T-helper 17 cell (primary cell): ENCODE measurements at places on chromosomes 6 and 20.

DNA sequence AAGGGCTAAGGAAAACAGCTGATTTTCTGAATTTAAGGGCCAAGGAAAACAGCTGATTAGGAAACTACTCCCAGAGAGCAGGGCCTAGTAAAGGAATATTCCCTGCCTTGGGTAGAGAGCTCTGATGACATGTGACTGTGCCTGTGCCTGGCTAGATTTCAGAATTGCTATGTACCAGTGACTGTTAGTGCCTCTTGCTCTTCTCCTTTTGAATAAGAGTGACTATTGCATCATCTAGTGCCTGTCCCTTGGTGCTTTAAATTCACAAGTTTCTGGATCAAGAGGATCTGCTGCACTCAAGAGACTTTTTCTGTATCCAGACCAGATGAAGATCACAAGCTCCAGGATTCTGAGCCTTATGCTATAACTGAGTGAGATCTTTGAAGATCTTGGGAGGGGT, 332.9 kb downstream of the KIF16B start:
- DNase-seq = no peak

DNA sequence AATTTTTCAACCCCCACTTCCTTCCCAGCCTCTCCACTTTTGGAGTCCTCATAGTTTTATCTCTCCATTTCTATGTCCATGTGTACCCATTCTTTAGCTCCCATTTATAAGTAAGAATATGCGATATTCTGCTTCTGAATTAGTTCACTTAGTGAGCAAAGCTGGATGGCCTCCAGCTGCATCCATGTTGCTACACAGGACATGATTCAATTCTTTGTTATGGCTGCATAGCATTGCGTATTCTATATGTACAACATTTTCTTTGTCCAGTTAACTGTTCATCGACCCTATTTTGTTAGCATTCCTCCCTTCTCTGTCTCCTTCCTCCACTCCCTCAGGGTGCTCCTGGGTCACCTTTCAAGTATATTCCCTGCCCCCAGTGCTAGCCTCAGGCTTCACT, 210.0 kb upstream of the SSTR4 start:
- DNase-seq = no peak

- no peak for DNase-seq
Observed at GRCh38 chr6:57469072-57469471, 151.6 kb downstream of the PRIM2 start.

DNA sequence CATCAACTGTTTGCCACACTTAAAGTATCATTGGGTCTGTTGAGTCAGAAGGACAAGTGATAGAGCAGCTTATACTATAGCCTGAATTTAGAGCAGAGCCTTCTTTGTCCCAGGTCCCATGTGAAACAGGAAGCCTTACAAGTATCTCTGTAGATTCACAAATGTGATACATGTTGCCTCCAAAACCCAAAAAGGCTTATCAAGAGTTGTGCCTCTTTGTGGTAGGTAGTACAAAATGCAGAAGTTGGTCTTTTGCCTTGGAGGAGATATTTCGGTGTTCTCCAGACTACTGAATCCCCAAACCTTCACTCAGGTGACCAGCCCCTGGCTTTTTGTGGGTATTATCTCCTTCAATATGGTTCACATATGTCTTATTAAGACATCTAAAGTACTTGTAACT, 172.8 kb upstream of the PROKR2 start:
- no peak for DNase-seq

GRCh38 chr6:5411414-5411813, 150.1 kb downstream of the FARS2 start:
- no peak for DNase-seq

DNA sequence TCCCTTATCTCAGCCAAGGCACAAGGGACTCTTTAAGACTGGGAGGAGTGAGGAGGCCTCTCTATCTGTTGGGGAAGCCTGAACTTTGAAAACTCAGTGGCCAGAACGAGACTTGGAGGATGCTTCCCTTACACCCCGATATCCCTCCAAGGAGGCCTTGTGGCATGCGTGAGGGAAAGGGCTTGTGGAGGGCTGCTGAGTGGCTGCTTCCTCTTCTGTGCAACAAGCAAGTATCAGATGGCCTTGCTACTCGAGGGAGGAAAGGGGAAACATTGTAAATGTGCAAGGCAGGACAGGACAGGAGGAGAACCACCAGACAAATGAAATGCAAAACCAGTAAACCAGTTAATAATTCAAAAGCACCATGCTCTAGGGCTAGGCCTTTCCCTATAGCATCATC, 306.5 kb upstream of the MAP3K7 start:
- DNase-seq = no peak

DNA sequence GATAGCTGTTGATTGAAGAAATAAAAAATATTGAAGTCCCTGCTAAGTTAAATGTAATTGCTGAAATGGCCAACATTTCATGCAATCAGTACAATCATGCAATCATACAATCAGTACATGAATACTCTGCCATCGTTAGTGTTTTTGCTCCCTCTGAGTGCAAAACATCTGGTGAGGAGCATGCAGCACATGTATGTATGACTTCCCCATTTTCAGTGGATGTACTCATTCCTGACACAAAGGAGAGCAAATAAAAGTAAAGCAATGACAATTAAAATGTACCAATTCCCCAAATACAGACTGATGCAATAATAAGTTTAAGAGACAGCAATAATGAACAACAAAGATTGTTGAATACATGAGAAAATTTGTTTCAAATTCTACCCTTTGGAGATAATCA, 140.7 kb downstream of the PLCB1 start:
- no peak for DNase-seq

GRCh38 chr6:137136065-137136464, 37.4 kb downstream of the IL22RA2 start:
- no peak for DNase-seq

DNA sequence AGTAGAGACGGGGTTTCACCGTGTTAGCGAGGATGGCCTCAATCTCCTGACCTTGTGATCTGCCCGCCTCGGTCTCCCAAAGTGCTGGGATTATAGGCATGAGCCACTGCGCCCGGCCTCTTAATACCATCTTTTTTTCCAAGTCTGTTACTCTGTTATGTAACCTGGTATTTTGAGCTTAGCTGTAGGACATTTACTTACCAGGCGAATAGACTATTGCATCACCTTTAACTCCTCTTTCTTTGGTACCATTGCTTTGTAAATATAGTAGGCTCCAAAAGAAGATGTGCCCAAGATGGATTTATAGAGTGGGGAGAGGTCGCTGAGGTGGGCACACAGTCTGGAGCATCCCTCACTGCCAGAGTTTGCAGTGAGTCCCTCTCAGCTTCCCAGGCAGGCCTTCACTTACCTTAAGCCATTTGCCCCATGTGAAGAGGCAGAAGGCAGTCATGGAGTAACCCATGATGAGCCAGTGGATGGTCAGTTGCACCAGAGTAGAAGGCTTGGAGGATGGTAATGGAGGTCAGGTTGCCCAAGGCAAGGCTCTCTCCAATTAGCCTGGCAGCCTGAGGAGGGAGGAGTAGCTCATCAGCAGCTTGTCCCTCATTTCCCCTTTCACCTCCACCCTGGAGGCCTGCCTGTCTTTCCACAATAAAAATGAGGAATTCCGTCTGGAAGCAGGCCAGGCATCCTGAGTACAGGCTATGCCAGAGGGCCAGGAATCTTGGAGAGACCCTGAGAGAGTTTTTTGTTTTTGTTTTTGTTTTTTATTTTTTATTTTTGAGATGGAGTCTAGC, 9.7 kb downstream of the TIAM2 start:
- DNase-seq = no peak

- no peak for DNase-seq
Observed at GRCh38 chr6:16773362-16773761, 12.1 kb upstream of the ATXN1 start.

GRCh38 chr20:10558635-10559187, 115.1 kb downstream of the JAG1 start:
- no peak for DNase-seq

DNA sequence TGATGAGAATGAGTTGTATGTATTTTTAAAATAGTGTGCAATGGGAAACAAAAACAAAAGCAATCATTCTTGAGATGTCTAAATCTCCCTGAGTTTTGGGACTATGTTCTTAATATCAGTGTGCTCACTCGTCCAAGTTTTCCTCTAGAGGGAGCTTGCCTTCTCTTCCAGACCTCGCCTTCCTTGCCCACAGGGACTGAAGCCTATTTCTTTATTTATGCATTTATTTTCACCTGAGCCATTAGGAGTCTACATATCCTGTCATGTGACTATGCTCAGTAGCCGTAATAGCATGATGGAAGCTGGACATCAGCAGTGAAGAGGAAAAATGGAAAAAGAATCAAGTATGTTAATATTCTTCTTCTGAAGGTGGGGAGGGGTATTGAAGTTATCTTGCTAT, 131.2 kb downstream of the SH3BGRL2 start:
- no peak for DNase-seq

- no peak for DNase-seq
Observed at GRCh38 chr6:65988006-65988405, 281.0 kb upstream of the EYS start.

- DNase-seq = no peak
Observed at GRCh38 chr6:38566295-38567030, 73.3 kb downstream of the BTBD9 start.

GRCh38 chr20:36541768-36542488, 609 bp downstream of the MYL9 start:
- no peak for DNase-seq

DNA sequence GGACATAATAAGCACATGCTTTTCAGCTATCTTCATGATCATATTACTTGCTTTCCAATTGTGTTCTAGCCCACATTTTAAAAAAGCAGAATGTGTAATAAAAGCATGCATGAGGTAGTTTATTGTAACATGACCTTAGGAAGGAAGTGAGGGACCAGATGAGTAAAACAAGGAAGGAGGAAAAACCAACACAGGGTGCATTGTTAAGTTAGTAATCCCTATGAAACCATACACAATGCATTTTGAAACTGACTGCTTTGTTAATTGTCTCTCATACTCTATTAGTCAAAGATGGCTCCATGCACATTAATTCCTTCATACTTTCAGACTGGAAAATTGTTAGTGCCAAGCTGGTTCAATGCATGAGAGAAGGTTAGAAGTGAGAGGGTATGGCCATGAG, 37.7 kb upstream of the CENPW start:
- DNase-seq = no peak

GRCh38 chr6:45323656-45324224, 4.4 kb upstream of the RUNX2 start:
- DNase-seq = no peak

DNA sequence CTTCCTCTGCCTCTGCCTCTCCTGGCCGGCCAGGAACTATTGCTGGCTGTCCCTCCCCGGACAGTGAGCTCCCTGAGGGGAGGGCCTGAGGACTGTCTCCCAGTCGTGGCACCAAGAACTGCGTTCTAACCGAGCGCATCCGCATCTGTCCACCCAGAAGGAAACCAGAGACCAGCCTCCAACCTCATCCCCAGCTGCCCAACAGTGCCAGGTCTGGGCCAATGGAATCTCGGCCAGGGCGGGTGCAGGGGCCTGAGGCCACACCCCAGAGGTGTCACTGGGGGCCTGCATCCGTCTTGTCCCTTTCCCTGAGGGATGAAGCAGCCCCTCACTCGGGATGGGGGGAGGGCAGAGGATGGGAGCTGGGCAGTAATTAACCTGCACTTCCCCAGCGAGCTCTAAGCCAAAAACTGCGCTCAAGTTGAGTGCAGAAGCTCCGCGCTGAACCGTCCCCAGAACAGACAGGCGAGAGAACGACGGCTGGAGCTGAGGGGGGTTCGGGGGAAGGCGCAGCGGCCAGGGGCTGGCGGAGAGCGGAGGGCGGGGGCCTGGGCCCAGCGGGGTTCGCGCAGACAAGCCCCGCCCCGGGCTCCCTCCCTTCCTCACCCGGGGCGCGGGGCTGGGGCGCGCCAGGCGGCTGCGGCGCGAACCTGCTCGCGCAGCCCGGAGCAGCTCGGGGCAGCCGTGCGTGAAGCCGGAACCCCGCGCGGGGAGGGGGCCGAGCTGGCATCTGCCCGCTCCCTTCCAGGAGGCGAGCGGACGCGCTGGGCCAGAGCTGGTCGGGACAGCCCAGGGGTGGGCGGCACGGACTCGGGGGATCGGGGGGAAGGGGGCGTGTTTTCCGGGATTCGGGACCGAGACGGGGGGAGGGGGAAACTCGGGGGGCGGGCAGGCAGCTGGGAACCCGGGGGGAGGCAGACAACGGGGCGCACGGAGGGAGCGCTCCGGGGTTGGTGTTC, 1.4 kb downstream of the TFEB start:
- peak; percentile 73 for DNase-seq

GRCh38 chr20:62938105-62938888, at the start of gene GID8:
Gene GID8 (plus strand): TSS chr20:62938147. CDS start chr20:62941503, 3,356 bp downstream.
- DNase-seq = peak; percentile 7

DNA sequence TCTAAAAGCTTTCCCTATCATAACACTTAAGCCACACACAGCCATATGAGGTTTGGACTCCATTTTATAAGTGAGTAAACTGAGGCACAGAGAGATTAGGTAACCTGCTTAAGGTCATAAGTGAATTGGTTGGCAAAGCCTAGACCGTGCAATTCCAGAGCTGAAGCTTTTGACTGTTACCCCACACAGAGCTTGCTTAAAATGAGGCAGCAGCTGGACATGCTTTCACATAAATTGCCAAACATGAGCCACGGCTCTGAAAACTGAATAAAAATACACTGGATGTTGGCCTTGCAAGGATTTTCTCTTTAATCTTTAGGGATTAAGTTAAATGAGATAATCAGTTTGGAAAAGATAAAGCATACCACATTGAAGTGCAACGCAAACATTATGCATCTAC, 2.5 kb downstream of the RIPOR2 start:
- DNase-seq = no peak

- DNase-seq = no peak
Observed at GRCh38 chr6:161660666-161661571, 387.1 kb upstream of the AGPAT4 start.

- DNase-seq = no peak
Observed at GRCh38 chr20:50208085-50208491, 17.5 kb downstream of the CEBPB start.

DNA sequence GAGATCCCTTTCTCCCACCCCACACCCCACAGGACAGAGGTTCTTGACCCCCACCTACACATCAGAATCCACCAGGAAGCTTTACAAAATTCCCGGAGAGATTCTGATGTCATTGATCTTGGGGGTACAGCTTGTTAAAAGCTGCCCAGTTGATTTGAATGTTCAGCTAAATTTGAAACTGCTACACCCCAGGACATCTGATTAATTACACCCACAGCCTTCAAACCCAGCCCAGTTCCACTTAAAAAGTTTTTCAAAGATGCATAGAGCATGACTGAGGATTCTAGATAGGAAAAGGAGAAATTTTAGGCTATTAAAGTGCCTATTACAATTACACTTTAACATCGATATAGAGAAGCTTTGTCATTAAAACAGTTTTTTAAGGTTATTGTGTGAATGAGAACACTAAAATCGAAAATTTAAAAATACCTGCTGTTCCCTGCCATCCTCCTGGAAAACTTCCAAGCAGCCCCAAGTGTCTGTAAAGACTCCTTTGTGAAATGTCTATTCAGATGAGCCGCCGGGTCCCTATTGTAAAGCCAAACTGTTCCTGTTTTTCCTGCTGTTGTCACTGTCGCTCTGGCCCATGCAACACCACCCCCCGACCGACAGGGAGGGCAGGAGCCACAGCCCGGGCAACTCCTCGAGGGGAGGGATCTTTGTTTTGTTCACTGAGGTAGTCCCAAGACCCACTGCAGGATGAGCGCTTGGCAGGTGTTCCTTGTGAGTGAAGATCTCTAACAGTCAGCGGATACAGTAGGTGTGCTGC, 132.5 kb upstream of the PHACTR3 start:
- DNase-seq = no peak
